NCI-H2171 (cell line): ENCODE measurements at places on chromosomes 3 and 15.

DNA sequence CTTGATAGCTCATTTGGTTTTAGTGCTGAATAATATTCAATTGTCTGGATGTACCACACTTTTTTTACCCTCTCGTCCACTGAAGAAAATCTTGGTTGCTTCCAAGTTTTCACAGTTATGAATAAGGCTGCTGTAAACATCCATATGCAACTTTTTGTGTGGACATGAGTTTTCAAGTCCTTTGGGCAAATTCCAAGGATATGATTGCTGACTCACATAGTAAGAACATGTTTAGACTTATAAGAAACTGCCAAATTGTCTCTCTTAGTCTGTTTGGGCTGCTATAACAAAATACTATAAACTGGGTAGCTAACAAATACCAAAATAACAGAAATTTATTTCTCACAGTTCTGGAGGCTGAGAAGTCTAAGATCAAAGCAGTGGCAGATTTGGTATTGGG, 59.5 kb upstream of the TNFSF10 start:
- no peak for DNase-seq

DNA sequence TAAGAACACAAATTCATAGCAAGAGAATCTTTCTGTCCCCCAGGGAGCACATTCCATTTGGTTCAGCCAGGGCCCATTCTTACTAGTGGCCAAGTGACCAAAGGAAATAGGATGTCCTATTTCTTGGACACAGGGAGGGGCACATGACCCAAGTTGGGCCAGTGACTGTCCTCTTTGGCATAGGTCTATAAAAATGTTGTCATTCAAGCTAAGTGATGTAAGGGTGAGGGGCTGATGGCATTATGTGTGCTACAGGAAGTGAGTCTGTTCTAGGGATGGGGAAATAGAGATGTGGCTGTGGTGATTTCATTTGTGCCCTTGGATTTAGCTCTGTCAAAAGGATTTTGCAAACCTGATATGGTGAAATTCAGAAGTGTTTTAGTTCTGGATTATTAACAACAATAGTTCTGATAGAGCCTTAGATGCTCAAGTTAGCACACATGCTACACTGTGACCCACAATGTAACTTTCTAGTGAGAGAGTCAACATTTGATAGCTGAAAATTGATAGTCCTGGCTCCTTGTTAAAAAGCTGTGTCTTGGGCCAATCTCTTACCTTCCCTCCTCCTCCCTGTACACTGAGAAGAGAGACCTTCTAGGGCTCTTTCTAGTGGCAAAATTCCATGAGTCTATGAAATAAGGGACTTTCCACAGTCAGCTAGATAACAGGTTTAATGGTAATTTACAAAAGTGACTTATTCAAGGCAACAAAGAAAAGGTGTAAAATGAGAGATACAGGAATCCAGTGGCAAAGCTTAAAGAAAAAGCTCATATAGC, 117.2 kb downstream of the THRB start:
- DNase-seq: no peak

- no peak for DNase-seq
Measured at GRCh38 chr3:112803467-112803866, 43.2 kb downstream of the CD200R1L start.

GRCh38 chr3:4750306-4750968, 228.8 kb upstream of the BHLHE40 start:
- DNase-seq: no peak

- no peak for DNase-seq
Measured at GRCh38 chr15:101646672-101647071, 5.5 kb downstream of the TM2D3 start.

- no peak for DNase-seq
Measured at GRCh38 chr3:174303907-174304560, 555.1 kb upstream of the NAALADL2 start.

GRCh38 chr3:107062310-107062709, 314.9 kb upstream of the CCDC54 start:
- no peak for DNase-seq

DNA sequence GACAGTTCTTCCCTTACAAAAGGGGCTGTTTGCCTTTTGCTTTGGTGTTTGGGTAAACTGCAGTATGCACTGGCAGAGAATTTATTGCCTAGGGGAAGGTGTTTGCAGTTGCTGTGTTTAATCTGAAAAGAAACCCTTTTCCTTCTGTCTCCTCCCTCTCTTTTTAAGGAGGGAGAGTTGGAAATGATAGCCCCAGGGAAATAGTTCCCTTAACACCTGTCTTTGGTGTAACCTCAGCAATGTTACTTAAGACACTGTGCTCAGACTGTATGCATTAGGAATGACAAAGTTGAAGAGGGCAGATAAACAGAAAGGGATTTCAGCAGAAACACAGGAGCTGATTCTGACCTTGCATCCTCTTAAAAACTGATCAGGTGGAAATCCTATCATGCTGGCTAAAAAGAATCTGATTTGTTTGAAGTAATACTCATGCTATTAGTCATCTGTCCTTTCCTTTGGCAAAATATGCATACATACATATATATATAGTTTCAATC, 125.4 kb downstream of the TP63 start:
- no peak for DNase-seq

DNA sequence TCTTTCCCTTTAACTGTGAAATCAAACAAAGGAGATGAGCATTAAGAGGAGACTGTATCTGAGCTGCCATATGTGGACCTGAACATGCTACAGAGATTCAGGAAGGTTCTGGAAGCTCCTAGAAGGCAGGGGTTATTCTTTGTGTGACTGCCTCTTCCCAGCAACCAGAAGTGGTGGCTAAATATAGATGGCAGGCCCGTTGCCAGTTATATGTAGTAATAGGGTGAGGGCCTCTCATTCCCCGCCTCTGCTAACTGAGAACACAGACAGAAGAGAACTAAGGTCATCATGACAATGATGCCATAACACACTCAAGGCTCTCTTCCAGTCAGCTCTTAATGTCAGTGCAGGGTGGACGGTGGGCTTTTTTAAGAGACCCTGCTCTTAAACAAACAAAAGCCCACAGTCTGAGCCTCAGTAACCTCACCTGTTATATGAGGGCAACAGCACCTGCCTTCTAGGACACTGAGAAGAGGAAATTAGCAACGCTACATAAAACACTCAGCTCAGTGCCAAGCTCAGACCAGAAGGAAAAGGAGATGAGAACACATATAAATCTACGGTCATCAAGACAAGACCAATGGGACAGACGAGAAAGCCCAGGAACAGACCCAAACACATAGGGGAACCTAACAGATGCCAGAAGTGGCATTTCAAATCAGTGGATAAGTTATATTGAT, 22.3 kb downstream of the CFAP92 start:
- no peak for DNase-seq

DNA sequence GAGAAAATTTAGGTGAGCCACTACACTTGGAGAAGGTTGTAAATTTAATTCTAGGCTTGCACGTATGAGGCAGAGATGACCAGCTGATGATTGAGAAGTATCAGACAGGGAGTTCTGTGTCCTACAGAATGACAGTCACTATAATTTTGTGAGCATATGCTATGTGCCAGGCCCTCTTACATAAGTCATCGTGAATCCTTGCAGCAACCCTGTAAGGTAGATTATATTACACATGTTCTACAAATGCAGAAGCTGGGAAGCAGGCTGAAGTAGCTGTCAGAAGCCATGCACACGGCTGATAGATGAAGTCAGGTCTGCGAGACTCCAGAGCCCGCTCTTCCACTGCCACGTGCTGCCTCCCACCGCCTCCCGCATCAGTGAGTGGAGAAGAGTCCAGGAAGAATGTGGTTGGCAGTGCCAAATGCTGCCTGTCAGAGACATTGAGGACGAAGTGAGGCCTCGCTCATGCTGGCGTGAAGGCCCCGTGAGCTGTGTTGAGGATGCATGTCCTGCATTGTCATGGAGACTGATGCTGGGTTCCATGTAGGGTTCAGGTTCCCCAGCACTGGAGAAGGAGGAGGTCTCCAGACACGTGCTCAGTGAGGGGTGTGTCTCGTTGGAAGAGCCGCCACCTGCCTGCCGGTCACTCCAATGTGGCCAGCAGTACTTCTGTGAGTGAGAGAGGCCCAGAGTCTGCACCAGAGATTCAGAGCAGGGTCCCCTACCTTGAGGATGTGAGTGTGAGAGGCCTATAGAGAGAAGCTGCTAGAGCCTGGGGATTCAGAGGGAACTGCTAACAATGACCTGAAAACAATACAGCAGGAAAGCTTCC, 123.3 kb upstream of the PLXNA1 start:
- no peak for DNase-seq

DNA sequence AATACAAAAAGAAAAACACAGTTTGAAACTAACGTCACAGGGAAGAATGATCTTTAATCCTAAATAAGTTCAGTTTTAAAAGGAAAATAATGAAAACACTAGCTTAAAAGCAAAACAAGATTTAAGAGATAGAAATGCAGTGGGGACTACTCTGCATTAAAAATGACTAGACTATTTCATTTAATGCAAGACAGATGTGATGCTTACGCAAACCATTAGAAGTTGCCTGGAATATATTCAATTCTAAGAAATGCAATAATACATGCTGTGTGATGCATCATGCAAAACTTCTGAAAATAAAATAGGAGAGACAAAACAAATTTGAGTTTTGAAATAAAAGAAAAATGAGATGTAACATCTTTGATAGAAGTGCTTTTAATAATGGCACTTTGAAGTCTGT, 97.6 kb upstream of the STRIT1 start:
- DNase-seq: no peak

- DNase-seq: no peak
Measured at GRCh38 chr3:169391672-169392071, 271.8 kb downstream of the MECOM start.

DNA sequence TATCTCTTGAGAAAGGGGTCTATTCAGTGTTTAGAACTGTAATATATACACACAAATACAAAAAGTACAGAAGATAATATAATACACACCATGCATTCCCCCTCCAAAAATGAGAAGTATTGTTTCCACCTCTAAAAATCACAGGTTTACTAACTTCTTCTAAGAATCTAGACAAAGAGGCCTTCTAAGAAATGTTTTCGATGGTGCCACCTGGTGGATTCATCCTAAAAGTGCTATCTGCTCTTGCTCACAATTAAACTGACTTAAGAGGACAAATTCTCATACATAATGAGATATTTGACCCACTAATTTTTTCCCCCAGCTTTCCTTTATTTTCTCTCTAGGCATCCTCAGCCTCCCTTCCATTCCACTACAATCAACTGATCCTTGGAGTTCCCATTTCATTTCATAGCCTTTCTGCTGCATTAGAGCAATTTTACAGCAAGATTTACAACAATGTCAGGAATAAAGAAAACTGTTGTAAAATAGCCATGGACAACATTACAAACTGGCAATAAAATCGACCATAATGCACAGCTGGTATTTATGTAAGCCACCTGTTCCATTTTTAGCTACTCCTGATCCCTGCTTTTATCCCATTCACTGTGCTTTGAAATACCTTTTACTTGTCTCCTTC, 124.6 kb downstream of the ARRDC4 start:
- no peak for DNase-seq

GRCh38 chr15:26191193-26191592, 328.1 kb upstream of the ATP10A start:
- DNase-seq: no peak

GRCh38 chr3:78506061-78506460, 1261.7 kb downstream of the ROBO1 start:
- DNase-seq: no peak

- DNase-seq: no peak
Measured at GRCh38 chr3:98328933-98329332, 24.7 kb upstream of the OR5K4 start.

DNA sequence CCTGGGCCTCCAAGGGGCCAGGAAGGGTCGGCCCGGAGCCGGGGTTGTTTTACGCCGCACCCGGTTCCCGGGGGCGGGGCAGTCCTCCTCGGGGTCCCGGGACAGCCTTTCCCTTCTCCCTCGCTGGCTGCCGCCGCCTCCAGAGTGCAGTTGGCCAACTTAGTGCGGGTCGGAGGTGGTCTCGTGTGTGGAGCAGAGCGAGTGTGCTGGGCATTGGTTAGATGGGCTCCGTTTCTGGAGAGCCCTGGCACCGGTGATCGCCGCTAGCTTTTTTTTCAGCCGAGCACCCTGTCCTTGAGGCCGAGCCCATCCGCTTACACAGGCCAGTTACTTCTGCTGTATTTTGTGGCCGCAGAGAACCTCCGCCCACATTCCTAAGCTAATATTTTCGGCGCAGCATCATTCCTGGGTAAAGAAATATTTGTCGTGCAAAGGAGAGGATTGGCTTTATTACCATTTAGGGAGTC, 585 bp downstream of the KIF23 start:
- no peak for DNase-seq

DNA sequence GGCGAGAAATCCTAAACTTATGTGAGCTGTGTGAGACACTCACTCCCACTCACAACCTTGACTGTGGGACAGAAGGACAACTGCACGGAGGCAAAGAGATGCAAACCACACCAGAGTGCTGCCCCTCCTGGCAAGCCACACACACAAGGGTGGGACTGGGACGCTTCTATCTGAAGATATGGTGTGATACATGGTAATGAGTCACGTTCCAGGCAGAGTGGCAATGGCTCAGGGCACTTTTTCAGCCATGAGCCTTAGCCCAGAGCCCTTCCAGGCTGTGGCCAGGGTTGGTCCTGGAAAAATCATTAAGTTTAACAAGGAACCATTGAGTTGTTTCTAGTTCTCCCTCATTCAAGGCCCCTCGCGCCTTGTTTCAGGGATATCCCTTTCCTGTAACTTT, 56.1 kb downstream of the WNT5A start:
- DNase-seq: no peak

DNA sequence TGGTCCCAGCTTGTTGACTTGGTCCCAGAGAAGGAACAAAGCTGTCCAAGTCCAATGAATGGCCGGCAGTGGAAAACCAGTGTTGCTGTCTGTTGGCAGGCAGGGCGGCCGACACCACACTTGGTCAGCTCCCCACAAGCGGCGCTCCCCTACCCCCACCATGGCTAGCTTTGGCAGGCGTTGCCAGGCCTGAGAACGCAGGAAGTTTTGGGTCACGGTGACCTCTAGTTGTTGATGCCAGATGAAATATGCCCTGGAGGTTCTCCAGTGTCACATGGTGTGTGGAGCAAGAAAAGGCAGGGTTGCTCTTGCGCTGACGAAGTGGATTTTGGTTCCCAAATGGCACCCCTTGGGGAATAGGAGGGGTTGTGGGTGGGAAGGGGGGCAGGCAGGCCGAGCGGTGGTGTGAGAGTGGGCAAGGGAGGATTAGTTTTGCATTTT, 72.7 kb upstream of the TPRG1 start:
- no peak for DNase-seq

- no peak for DNase-seq
Measured at GRCh38 chr3:127288921-127289705, 1.3 kb upstream of the PRR20G start.
